Endothelial cell of coronary artery (primary cell): ENCODE measurements at places on chromosomes 5 and 9. TPM values are rescaled to one million over a fixed set of nuclear protein-coding genes. Genes with fewer than 3 reads are reported as not detected.

The PTTG1 gene
- total RNA-seq: 72.8 and 108 TPM in 2 replicates

The TTC23L gene
- total RNA-seq: 0.09 TPM in 1 of 2 replicates, not detected in the other

The ORM1 gene
- not detected in 2 replicates for total RNA-seq

The IFNA13 gene
- total RNA-seq: not detected in 2 replicates

The CNTFR gene
- not detected in 2 replicates for total RNA-seq

The CCNJL gene
- total RNA-seq: 5.0 TPM in 2 replicates

The SYNPO gene
- 10.0 and 39.4 TPM in 2 replicates for total RNA-seq

The KLF4 gene
- total RNA-seq: 0.45 and 3.8 TPM in 2 replicates

The HAVCR2 gene
- 0.19 TPM in 1 of 2 replicates, not detected in the other for total RNA-seq

The JAKMIP2 gene
- total RNA-seq: 0.09 TPM in 1 of 2 replicates, not detected in the other

The SMIM33 gene
- not detected in 2 replicates for total RNA-seq

The SETX gene
- total RNA-seq: 68.6 and 68.8 TPM in 2 replicates

The COL23A1 gene
- not detected in 2 replicates for total RNA-seq

The ACOT12 gene
- total RNA-seq: not detected in 2 replicates

The IFNA2 gene
- not detected in 2 replicates for total RNA-seq

The RNF183 gene
- total RNA-seq: not detected in 2 replicates

The C9 gene
- 0.27 TPM in 1 of 2 replicates, not detected in the other for total RNA-seq

The GPRIN1 gene
- total RNA-seq: 3.1 and 5.7 TPM in 2 replicates
